Stimulated activated CD4-positive, alpha-beta T cell treated with anti-CD3 and anti-CD28 coated beads, Interleukin-1b, Interleukin-23, amount 100 ng/mL, for 1 hour (primary cell): ENCODE measurements at places on chromosomes 1 and 21.

- DNase-seq: no peak
Observed at GRCh38 chr1:186768906-186769305, 59.8 kb upstream of the PLA2G4A start.

- no peak for DNase-seq
Observed at GRCh38 chr1:28893403-28894102, 20.8 kb upstream of the EPB41 start.

GRCh38 chr1:25924454-25924853 is 18.2 kb upstream of the STMN1 start:
- DNase-seq: no peak

- no peak for DNase-seq
Observed at GRCh38 chr1:17755120-17755519, at the start of gene ACTL8. ACTL8 (plus strand) TSS chr1:17755333; CDS start chr1:17823009, 67,676 bp downstream.

DNA sequence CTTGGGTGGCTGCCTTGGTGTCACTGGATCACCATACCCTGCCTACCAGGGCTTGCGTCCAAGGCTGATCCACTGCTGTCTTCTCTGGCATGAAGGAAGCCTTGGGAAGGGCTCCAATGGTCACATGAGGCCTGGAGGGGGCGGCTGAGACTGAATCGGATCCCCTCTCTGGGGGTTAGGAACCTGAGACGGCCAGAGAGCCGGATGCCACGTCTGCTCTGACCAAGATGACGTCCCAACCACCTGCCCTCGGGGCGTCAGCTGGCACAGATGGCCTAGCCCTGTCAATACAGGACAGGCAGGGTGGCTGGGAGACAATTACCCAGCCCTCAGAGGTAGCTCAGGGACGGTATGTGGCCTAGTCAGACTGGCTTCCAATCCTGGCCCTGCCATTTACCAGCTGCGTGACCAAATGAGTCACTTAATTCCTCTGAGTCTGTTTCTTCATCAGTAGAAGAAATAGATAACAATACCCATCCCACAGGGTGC is 5.4 kb downstream of the TRIM62 start:
- no peak for DNase-seq

DNA sequence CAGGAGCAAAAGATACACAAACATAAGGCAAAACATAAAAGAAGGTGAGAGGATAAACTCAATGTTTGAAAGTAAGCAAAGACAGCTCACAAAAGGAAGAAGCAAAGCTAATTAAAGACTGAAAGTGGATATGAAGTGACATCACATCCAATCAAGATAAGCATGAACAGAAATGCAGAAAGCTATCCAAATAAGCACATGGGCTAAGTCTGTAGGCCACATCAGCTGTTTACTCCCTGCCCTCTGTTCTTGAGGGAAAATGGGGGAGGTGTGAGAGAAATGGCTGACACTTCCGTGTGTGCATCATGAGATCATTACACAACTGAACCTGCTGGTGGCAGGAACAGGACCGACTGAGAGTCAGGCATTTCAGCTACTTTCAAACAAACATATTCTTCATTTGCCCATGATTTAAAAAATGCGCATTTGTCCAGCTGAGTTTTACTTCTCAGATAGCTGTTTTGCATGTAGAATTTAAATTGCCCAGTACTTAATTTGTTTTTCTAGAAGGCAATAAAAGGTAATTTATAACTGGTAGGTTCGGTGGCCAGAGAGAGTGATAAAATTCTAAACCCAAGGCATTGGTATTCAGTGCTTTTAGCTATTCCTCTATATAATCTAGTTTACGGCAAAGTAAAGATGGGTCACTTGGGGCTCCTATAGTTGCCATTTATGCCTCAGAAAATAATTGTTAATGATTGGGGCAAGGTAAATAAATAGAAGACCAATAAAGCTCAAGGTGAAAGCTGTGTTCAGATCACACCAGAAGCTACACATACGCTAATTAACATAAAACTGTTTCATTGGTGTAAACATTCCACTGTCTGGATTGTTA is 27.2 kb upstream of the MAN1A2 start:
- no peak for DNase-seq

- DNase-seq: no peak
Observed at GRCh38 chr1:63557365-63557987, 34.2 kb downstream of the EFCAB7 start.

DNA sequence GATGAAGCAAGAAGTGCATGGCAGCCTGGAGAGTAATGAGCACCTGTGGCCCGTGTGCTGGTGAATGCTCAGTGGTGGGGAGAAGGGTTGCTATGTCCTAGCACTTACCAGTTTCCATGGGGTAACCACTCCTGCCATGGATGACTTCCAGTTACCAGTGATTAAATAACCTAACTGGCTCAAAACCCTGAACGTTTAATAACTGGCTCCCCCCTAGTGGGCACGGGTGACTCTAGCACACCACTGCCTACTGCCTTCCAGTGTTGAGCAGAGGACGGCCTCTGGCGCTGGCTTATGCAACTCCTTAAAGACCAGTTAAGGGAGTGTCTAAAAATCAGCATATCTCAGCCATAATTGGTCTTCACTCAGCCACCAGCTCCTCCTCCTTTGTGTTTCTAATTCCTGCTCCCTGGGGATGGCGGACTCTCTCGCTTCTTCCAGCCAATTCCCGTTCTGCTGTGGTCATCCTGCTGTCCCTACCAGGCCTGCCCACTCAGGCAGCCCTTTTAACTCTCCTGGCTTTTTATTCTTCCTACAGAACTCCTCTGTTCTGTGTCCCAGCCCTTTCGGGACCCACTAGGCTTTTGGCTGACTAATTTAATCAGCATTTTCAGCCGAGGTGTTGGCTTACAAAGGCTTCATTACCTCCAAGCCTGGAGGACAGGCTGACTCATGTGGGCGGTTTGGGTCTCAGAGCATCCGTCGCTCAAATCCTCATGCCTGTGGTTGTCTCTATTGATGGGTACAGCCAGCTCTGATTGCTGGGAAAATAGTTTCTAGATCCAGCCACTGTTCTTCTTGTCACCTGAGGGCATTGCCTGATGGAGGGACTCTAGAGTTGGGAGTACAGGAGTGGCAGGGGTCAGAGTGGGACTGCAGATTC is 332.4 kb downstream of the CAMTA1 start:
- no peak for DNase-seq
